MCF 10A (cell line): ENCODE measurements at places on chromosomes 7 and 10. TPM values are rescaled to one million over a fixed set of nuclear protein-coding genes. Genes with fewer than 3 reads are reported as not detected.

Gene GLI3
- total RNA-seq, result 23.1 and 27.6 TPM in 2 replicates

Gene TET1
- total RNA-seq, result 0.05 TPM in 1 of 2 replicates, not detected in the other

Gene KAZALD1
- 2.4 and 6.7 TPM in 2 replicates for total RNA-seq

Gene GSTO2
- 33.8 and 40.9 TPM in 2 replicates for total RNA-seq

Gene GDF10
- not detected in 2 replicates for total RNA-seq

Gene PNPLA8
- 28.5 and 39.9 TPM in 2 replicates for total RNA-seq

Gene SEC61A2
- total RNA-seq, result 11.4 and 17.4 TPM in 2 replicates

Gene GIMAP6
- not detected in 2 replicates for total RNA-seq

Gene PIK3CG
- total RNA-seq, result not detected in 2 replicates

Gene STEAP2
- total RNA-seq, result 0.68 and 1.3 TPM in 2 replicates

Gene SLC39A12
- not detected in 2 replicates for total RNA-seq

Gene MYO3A
- not detected in 2 replicates for total RNA-seq

Gene AGAP6
- total RNA-seq, result 18.2 and 18.8 TPM in 2 replicates

Gene TMEM229A
- not detected in 2 replicates for total RNA-seq

Gene PSTK
- 6.5 and 8.3 TPM in 2 replicates for total RNA-seq

Gene C10orf143
- total RNA-seq, result 2.9 and 4.9 TPM in 2 replicates

Gene VSTM4
- total RNA-seq, result not detected in 2 replicates

Gene TLL2
- total RNA-seq, result 0.20 TPM in 1 of 2 replicates, not detected in the other

Gene EPDR1
- total RNA-seq, result not detected in 2 replicates

Gene ZNF775
- 1.7 and 2.0 TPM in 2 replicates for total RNA-seq

Gene AQP1
- 0.71 TPM in 1 of 2 replicates, not detected in the other for total RNA-seq

Gene GHRHR
- not detected in 2 replicates for total RNA-seq

Gene PON3
- not detected in 2 replicates for total RNA-seq

Gene RBP3
- not detected in 2 replicates for total RNA-seq

Gene ADAM22
- not detected in 2 replicates for total RNA-seq

Gene OPN4
- not detected in 2 replicates for total RNA-seq

Gene LBX1
- not detected in 2 replicates for total RNA-seq

Gene CPXM2
- not detected in 2 replicates for total RNA-seq

Gene PIP
- total RNA-seq, result not detected in 2 replicates

Gene SCART1
- total RNA-seq, result 0.93 and 1.3 TPM in 2 replicates

Gene PAX2
- total RNA-seq, result not detected in 2 replicates

Gene CTBP2
- total RNA-seq, result 129 and 152 TPM in 2 replicates
